ENCODE measurements at places on chromosomes 1 and 21.

DNA sequence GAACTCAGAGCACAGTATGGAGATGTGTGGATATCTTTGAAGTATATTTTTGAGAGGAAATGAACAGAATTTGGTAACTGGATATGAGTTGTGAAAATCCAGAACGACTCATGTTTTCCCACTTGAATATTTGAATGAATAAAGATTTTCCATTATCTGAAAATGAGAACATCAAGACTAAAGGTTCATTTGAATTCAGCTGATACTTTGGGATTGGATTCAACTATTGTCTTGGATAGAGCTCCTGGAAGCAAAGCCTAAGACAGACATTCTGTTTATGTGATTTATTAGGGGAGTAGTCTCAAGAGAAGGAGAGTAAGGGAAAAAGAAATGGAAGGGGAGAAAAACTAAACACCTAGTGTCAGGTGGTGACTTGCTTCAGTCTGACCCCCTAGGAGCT lies 256.0 kb upstream of the LYPLAL1 start:
- no peak for DNase-seq

- no peak for DNase-seq
Observed at GRCh38 chr1:226957714-226958113, 17.6 kb downstream of the COQ8A start.

DNA sequence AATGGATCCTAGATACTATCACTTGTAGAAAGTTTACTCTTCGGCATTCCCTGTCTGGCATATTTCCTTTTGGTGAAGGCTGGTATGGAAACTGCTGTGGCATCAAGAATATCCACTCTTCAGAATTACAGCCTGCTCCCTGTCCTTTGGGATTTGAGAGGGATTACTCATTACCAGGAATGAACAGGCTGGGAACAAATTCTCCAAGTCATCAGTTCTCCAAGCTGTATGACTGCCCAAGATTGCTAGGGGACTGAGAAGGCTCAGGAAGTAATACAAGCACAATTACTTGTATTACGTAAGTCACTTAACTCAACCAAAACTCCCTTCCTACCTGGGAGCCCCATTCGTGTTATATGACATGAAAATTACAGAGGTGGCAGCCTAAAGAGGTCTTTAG lies 49.6 kb downstream of the CD58 start:
- DNase-seq = no peak

DNA sequence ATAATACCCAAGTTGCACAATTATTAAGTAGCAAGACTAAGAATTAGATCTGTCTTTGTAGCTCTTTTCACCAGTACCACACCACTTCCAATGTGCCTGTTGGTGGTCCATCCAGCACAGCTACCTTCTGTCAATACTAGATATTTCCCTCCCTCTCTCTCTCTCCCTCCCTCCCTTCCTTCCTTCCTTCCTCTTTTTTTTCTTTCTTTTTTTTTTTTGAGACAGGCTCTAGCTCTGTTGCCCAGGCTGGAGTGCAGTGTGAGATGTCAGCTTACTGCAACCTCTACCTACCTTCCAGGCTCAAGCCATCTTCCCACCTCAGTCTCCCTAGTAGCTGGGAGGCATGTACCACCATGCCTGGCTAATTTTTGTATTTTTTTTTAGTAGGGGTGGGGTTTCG lies 21.1 kb downstream of the KPNA6 start:
- DNase-seq = no peak

- DNase-seq = no peak
Observed at GRCh38 chr1:93701629-93702028, 20.0 kb upstream of the BCAR3 start.

GRCh38 chr1:203150511-203151297 lies 23.2 kb downstream of the ADORA1 start:
- DNase-seq = no peak

- no peak for DNase-seq
Observed at GRCh38 chr1:65509912-65510680, 89.6 kb downstream of the LEPR start.

- no peak for DNase-seq
Observed at GRCh38 chr1:235075777-235076308, 52.8 kb downstream of the TOMM20 start.

GRCh38 chr21:44871576-44872269 lies 1.8 kb downstream of the PTTG1IP start:
- no peak for DNase-seq
